ENCODE measurements at places on chromosomes 11 and 22.

DNA sequence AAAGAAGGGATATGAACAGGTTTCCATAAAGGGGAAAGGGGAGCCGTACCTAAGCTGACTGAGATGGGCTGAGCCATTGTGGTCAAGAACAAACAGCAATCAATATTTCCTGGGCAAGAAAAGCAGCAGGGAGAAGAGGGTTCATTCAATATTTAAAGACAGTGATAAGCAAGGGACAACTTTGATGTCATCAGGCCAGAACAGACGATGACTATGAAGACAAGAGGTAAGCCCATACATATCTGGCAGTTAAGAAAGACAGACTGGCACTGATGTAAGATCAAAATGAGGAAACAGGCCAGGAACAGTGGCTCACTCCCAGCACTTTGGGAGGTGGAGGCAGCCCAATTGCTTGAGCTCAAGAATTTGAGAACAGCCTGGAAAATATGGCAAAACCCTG lies 2.4 kb downstream of the OR5A2 start:
- no peak for DNase-seq

GRCh38 chr11:68472778-68473177 lies 12.2 kb downstream of the PPP6R3 start:
- no peak for DNase-seq

- DNase-seq = no peak
These were observed 689 bp upstream of the TMEM126A start for GRCh38 chr11:85647078-85647477.

- DNase-seq = no peak
These were observed 59.2 kb downstream of the SYTL2 start for GRCh38 chr11:85751724-85752123.

- DNase-seq = no peak
These were observed 27.8 kb downstream of the CEP295 start for GRCh38 chr11:93689240-93689639.

DNA sequence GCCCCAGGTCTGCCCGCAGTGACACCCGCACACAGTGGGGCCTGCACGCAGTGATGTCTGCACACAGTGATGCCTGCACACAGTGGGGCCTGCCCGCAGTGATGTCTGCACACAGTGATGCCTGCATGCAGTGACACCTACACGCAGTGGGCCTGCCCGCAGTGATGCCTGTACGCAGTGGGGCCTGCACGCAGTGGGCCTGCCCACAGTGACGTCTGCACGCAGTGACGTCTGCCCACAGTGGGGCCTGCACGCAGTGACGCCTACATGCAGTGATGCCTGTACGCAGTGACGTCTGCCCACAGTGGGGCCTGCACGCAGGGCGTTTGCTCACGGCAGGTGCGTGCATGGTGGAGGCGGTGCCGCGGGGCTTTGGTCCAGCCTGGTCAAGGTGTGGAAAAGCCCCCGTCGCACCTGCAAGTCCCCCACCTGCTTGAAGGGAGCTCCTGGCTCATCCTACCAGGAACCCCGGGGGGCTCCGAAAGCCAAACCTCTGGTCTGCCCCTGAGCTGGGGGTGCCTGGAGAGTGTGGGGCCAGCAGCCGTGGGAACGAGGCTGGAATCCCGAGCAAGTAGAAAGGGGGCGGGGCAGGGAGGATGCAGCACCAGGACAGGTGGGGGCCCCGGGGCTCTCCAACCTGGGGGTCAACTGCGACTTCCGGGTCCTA lies 8.9 kb upstream of the SYT8 start:
- DNase-seq = no peak

- DNase-seq = no peak
These were observed 154.9 kb downstream of the TEAD1 start for GRCh38 chr11:12829131-12829530.

GRCh38 chr11:94117871-94118270 lies 10.8 kb upstream of the PANX1 start:
- no peak for DNase-seq

- DNase-seq = no peak
These were observed 499 bp downstream of the DLAT start for GRCh38 chr11:112025707-112026106.

DNA sequence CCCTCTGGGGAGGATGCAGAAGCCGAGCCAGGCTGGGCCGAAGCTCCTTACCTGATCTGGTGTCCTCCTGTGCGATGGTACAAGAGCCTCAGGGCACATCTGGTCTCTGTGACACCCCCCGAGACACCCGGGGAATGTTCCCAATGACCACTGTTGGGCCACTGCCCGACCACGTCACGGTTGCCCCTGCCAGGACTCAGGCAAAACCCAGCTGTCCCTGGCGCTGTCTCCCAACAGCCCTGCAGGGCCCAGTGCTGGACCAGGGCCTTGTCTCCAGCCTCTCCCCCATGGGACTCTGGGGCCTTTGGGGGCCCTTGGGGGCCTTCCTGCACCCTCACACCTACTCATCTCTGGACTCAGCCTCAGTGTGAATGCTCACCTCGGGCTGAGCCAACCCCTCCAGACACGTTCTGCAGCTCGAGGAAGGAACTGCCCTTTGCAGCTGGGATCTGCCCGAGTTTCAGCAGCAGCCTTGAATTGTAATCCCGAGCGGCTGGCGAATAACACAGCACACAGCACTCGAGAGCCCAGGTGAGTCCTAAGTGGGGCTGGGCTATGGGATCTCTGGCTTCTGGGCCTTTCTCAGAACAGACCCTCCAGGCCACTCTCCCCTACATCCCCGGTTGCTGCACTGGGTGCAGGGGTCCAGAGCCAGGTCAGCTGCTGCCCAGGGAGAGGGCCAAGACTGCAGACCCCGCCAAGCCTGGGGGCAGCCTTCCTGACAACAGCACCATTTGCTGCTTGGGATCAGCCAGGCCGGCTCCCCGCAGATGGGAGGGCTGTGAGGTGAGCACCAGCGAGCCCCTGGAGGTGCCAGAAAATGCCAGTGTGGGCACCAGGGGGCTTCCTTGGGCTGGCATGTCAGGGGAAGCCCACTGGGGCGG lies 39.8 kb downstream of the RTN4R start:
- DNase-seq = no peak

- DNase-seq = no peak
These were observed 40.5 kb upstream of the PITPNB start for GRCh38 chr22:27959335-27960090.

GRCh38 chr11:71263386-71263785 lies 11.0 kb upstream of the SHANK2 start:
- no peak for DNase-seq

DNA sequence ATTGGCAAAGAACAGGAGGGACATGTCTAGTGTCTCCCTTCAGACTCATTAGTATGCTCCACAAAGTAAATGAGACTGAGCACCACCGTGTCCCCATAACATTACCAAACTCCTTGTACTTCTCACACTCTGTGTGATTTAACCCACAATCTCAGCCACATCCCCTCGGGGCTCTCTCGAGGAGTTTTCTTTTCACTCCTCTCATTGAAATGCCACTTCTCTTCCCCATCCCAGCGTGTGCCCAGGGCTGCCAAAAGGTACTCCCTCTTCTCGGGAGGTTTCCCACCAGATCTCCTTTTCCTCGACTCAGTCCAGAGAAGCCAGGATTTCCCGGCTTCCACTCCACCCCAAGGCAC lies 1.1 kb downstream of the RBFOX2 start:
- DNase-seq = peak; percentile 5

DNA sequence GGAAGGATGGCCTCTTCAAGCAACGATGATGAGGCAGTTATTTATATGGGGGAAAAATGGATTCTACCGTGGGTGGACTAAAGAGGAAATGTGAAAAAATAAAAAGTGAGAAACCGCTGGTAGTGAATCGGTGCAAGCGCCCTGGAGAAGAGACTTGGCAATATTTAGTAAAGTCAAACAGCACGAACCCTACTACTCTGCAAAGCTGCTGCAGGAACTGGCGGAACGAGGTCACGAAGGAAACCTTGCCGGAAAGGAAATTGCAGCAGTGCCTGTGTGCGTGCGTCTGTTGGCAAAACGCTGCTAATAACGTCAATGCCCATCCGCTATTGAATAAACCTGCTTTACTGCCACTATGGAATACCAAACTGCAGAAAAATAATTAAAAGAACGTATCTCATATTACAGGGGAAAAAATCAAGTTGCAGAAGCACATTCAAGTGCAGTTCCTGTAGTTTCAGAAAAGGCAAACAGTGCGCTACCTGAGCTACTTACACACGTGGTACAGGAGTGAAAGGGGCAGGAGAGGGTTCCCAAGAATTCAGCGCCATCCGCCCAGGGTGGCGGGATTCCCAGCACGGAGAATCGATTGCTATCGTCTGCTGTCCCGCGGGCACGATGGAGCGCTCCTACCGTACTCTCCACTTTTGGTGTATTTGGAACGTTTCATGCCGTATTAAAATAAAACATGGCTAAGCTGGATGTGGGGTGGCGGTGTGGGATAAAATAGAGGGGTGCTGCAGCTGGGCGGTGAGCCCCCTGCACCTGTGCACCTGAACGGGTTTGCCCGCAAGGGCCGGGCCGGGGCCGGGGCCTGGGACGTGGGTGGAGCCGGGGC lies 585 bp upstream of the NADSYN1 start:
- DNase-seq = peak; percentile 60

DNA sequence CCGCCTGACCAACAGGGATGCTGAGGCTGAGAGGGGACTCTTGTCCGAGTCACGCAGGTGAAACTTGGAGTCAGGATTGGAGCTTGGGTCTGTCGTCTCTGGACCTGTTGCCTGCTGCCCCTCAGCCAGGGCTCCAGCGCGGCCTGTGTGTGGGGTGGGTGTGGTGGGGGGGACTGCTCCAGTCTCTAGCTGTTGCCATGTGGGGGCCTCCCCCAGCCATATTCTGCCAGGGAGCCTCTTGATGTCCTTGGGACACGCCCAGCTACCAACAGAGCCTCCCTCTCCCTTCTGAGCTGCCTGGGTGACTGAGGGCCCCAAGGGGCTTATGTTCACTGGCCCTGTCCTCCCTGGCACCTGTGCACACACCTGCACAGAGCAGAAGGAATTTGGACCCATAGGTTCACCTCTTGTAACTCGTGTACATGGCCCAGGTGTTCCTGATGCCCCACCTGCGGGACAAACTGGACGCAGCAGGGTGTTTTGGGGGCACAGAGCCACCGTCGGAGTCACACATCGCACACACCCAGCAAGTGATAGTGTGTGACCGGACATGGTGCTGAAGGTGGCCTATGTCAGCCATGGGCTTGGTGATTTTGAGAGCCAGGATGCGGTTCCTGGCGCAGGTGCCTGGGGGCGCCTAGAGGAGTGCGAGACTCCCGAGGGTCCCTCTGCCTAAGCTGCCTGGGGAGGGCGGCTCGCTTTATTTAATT lies 252.3 kb downstream of the TBC1D22A start:
- DNase-seq = no peak

DNA sequence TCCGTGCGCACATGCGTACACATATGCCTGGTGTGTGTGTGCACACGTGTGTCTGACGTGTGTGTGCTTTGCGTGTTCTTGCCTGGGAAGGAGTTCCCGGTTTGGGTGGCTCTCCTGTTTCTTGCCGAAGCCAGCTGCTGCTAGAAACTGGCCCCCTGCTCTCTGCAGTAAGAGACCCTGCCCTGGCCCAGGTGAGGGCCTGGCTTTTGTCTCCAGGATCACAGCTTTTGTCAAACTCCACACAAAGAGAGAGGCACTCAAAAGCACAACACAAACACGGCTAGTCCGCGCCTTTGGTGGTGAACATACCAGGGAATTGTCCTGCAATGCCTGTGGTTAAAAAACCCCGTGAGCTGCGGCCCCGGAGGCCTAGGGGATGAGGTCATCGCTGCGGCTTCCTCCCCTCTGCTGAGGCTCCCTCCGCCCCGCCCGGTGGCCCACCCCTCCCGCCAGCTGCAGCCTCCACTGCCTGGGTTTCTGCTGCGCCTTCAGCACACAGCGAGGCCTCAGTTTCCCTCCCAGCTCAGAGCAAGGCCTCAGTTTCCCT lies 88.9 kb downstream of the KCNQ1 start:
- peak; percentile 50 for DNase-seq

DNA sequence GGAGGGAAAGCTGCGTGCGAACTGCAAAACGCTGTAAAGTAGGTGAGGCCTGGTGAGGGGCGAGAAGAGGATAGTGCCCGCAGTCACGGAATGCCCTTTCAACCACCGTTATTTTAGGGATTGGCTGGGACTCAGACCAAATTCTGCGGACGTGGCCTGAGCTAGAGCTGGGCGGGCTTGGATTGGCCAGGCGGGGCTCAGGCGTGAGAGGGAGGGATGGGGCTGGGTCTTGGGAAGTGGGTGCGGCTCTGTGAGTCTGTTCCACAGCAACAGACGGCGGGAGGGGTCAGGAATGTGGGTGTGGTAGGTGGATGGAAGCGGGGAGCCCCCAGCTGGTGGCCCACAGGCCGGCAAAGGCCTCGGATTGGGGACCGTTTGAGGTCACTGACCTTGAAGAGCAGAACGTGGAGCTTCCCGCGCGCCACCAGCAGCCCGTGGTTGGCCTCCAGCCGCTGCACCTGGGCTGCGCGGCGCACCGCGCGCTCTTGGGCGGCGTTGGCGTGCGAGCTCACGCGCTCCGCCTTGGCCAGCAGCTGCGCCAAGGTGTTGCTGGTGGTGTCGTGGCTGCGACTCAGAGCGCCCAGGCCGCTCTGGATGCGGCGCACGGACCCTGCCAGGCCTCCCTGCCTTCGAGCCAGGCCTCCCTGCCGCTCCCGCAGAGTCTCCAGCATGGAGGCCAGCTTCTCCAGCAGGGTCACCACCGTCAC lies 444 bp downstream of the CAVIN3 start:
- no peak for DNase-seq

- no peak for DNase-seq
These were observed 113.6 kb downstream of the KCNQ1OT1 start for GRCh38 chr11:2586087-2586792.

DNA sequence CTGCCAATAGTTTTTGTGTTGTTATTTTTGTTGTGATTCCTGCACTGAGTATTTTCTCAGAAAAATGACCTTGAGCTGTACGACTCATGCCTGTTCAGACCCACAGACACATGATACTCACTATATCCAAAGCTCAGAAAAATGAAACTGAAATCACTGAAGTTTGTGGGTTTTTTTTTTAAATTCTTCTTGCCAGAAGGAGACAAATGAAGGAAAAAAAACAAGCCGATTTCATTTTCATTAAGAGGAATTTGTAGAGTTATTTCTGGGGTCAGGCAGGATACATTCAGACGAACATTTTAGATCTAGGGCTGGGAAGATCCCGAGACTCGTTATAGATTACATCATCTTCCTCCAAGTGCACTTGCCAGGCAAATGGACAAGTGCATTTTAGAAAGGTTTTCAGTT lies 60.4 kb downstream of the BMAL1 start:
- DNase-seq = no peak

GRCh38 chr22:40855071-40855978 lies 1.1 kb downstream of the ST13 start:
- no peak for DNase-seq

DNA sequence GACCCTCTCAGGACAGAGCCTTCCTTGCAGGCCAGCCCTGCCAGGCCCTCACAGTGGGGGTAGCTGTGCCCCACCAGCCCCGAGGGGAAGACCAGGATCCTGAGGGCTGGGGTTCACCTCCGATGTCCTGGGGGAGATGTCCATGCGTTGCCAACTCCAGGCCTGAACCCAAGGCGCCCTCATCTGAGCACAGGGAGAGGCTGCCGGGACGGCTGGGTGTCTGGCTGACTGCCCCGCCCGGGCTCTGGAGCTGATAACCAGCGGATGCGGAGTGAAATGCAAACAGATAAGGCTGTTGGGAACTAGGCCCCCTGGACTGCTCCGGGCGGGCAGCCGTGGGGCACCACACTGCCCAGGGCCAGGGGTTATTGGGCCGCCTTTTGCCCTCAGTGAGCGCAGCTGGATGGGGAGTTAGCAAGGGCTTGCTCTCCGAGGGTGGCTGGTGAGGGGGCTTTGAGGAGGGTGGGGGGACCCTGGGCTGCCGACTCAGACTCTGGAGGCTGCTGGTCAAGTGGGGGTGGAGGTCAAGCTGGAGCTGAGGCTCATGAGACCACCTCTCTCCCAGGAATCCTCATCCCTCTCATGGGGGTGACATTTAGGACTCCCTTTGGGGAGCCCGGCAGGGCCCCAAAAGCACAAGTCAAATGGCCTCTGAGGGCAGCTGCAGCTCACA lies 5.6 kb upstream of the MUC6 start:
- DNase-seq = no peak
